HAP-1 (cell line): ENCODE measurements at places on chromosomes 13 and 19.

DNA sequence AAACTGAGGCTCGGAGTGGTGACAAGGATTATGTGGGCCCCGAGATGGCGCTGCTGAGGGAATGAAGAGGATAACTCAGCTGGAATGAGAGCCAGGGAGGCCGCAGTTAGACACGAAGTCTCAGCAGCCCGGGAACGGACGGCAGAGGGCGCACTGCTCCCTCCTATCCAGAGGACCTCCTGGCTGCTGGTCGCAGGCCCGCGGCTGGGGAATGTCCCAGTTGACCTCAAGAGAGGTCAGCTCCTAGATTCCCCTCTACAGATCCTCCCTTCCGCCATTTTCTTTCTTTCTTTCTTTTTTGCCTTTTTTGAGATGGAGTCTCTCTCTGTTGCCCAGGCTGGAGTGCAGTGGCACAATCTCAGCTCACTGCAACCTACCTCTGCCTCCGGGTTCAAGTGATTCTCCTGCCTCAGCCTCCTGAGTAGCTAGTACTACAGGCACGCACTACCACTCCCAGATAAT, 24.1 kb upstream of the ASPDH start:
- DNase-seq, result peak; percentile 71

- DNase-seq, result no peak
Observed at GRCh38 chr19:49812452-49812996, 568 bp downstream of the FUZ start.

- peak; percentile 90 for DNase-seq
Observed at GRCh38 chr19:33819880-33820781, 23.5 kb downstream of the KCTD15 start.

GRCh38 chr19:51367255-51367564, 1.0 kb upstream of the ETFB start:
- no peak for DNase-seq

GRCh38 chr13:81409284-81409683, 1068.4 kb upstream of the SPRY2 start:
- no peak for DNase-seq

DNA sequence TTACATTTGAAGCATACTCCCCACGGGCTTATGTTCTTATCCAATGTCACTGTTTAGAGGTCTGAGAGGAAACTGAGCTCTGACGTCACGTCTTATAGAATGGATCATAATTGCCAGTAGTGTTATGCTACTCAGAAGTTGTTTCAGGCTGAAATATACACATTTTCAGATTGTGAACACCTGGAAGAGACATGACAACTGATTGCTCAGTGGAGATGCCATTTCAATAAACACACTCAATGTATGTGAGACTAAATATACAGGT, 17.3 kb downstream of the FLT1 start:
- no peak for DNase-seq

GRCh38 chr19:44725684-44726083, 22.8 kb upstream of the BCL3 start:
- DNase-seq, result no peak

DNA sequence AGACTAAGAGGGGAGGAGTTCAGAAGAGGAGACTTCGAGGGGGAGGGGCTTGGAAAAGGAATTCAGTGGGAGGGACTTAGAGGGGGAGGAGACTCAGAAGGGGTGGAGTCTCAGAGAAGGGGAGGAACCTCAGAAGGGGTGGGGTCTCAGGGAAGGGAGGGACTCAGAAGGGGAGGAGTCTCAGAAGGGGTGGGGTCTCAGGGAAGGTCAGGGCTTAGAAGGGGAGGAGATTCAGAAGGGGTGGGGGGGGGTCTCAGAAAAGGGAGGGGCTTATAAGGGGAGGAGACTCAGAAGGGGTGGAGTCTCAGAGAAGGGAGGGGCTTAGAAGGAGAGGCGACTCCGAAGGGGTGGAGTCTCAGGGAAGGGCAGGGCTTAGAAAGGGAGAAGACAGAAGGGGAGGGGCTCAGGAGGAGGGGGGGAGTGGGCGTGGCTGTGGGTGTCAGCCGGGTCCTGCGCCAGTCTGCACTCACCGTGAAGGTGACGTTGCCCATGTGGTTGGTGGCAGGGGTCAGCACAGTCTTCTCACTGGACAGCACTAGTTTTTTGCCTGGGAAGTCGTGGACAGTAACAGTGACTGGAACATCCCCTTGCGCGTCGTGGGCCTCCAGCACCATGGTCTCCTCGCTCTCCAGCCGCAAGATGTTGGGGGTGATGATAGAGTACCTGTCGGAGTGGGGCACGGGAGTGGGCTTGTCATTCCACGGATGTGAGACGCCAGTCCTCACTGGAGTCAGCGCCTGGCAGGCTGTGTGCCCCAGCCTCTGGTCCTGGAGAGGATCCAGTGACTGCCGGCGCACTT, 1.5 kb downstream of the C3 start:
- no peak for DNase-seq

DNA sequence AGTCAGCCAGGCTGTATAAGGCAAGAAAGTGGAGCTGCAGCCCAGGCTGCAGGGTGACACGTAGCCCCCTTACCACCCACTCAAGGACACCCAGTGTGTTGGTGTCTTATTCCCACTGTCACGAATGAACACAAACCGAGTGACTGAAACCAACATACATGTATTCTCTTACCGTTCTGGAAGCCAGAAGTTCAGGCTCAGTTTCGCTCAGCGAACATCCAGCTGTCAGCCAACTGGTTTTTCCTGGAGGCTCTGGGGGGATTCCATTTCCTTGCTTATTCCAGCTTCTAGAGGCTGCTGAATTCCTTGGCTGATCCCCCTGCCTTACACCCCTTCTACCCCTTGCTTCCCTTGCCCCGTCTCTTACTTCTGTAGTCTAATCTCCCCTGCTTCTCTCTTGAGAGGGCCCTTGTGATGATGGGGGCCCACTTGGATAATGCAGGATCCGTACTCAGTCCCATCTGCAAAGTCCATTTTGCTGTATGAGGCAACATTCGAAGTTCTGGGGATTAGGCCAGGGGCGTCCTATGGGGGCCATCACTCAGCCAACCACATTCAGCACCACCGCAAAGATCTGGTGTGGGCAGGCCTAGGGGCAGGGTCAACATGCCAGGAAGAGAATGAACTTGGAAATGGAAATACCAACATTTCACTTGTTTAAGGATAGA, 47.3 kb upstream of the MTIF3 start:
- no peak for DNase-seq

DNA sequence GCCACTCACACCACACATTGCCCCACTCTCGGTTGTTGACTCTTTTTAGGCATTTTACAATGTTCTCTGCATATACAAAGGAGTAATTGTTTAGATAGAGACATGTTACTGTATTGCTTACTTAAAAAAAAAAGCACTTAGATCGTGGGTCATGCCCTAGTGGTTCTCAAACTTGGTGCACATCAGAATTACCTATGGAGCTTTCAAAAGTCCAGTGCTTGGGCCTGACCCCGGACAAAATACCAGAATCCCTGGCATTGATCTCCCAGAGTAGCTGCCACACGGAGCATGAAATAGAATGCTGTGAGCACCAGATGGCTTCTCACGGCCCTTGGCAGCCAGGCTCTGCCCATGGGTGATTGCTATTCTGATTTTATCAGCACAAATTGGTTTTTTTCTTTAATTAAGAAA, 20.0 kb downstream of the ACP7 start:
- DNase-seq, result no peak

DNA sequence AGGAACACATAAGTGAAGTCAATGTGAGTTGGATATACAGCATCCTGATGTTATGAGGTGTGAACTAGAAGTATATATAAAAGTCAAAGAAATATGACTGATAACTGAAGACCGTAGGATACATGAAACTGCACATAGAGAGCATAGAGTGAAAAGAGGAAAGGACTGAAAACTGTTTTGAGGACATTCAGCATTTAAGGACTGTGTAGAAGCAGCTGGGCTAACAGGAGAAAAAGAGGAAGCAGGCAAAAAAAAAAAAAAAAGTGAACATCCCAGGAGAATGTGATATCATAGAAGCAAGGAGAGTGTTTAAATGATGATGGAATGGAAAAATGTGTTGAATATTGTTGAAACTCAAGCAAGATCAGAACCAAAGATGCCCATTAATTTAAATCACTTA, 363.5 kb downstream of the PCDH20 start:
- DNase-seq, result no peak

- DNase-seq, result no peak
Observed at GRCh38 chr19:7908078-7908699, 4.5 kb downstream of the MAP2K7 start.

GRCh38 chr19:6373813-6374108, 1.2 kb downstream of the ALKBH7 start:
- no peak for DNase-seq

- DNase-seq, result no peak
Observed at GRCh38 chr13:111115061-111115964, at the start of gene ARHGEF7. Gene ARHGEF7, plus strand, starts transcription at chr13:111115310. Its CDS starts 217 bp downstream, at chr13:111115527.

DNA sequence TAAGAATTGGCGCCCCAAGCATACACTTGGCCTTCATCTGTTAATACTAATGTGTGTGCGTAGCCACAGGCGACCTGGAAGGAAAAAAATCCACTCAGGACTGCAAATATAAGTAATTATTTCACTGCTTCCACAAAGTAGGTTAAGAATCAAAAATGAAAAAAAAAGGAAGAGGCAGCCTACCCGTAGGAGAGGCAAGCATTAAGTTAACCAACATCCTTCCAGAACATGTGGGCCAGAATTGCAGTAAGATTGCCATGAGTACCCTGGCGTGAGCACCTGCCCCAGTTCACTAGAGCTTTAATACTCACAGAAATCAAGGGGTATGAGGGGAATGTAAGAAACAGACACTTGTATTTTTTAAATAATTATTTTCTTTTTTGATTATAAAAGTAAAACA, 22.2 kb downstream of the RCBTB2 start:
- DNase-seq, result no peak

DNA sequence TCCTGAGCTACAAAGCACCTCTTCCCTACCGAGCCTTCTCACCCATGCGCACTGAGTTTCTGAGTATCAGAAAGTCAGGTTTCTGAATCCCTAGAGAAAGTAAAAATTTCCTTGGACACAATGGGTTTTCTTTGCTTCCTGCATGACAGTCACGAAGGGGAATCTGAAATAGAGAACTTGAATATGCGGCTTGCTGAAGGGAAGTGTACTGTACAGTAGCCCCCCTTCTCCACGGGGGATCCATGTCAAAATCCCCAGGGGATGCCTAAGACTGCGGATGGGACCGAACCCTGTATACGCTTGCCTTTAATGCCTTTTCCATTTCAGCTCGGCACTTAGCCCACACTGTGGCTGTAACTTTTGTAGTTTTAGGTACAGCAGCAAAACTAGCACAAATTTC, 107.9 kb downstream of the GGACT start:
- no peak for DNase-seq

DNA sequence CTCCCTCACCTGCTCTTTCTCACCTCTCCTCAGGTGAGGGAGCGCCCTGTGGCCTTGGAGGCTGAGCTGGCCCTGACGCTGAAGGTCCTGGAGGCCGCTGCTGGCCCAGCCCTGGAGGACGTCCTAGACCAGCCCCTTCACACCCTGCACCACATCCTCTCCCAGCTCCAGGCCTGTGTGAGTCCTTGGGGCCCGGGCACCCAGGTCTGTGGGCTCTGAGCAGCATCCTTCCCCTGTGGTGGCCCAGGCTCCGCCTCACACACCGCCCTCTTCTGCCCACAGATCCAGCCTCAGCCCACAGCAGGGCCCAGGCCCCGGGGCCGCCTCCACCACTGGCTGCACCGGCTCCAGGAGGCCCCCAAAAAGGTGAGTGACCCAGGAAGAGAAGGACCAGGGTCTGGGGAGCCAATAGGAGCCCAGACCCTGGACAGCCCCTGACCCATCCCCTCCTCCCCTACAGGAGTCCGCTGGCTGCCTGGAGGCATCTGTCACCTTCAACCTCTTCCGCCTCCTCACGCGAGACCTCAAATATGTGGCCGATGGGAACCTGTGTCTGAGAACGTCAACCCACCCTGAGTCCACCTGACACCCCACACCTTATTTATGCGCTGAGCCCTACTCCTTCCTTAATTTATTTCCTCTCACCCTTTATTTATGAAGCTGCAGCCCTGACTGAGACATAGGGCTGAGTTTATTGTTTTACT, 1.9 kb downstream of the IFNL1 start:
- no peak for DNase-seq

GRCh38 chr13:27026396-27026795, 145.2 kb downstream of the USP12 start:
- no peak for DNase-seq

GRCh38 chr13:63944911-63945310, 2529.3 kb upstream of the PCDH20 start:
- no peak for DNase-seq

- DNase-seq, result no peak
Observed at GRCh38 chr13:40556453-40556852, 110.0 kb downstream of the FOXO1 start.

- peak; percentile 3 for DNase-seq
Observed at GRCh38 chr13:113581871-113582270, 2.7 kb upstream of the TFDP1 start.

DNA sequence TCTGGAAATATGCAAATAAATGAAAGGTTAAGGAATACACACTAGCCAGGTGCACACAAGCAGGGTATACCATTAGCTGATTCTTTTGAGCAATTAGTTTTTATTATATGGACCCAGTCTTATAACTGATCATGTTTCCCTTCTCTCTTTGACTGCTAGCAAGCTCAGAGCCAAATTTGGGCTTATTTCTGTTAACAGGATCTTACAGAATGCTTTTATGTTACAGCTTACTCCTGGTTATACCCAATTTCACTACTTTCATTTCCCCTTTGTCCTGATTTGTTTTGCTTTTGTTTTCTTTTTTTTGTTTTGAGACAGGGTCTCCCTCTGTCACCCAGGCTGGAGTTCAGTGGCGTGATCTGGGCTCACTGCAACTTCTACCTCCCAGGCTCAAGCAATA, 12.9 kb upstream of the TPT1 start:
- no peak for DNase-seq

GRCh38 chr13:91988331-91988730, 589.9 kb downstream of the GPC5 start:
- no peak for DNase-seq

DNA sequence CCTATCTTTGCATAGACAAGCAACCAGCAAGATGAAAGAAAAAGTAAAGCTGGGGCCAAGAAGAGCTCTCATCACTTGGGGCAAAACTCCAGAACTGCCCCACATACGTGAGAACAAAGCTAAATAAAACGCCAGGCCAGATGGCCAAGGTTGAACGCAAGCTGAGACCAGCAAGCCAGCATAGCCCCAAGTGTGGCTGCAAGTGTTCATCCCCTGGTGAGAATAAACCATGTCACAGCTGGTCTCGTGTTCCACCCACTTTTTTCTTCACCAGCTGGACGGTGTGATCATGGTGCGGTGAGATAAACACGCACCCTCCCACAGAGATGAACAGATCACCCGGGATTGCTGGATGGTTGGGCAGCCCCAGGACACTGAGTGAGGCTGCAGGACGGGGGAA, 109.6 kb upstream of the CACNA1A start:
- no peak for DNase-seq

DNA sequence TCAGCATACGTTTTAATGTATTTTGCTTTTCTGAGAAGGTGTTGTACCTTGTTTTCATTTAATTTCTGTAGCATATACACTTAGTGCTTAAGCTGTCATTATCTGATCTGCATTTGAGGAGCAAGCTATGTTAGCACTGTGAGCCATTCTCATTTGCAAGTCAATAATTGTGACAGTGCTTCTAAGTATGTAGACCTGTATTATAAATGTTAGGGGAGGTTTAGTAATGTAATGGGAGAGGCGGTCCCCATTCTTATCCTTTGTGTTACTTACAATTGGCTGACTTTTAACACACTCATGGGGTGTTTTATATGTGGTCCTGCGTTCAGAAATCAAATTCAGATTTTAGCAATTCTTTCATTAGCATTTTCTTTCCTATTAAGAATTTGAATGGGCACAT, 90.2 kb downstream of the GPC6 start:
- DNase-seq, result peak; percentile 29
